Ascending aorta (tissue), 2 donors: ENCODE measurements at places on chromosomes 11 and 22.
A peak's percentile ranks its signal among the peaks of the same experiment; 100 is the strongest.

DNA sequence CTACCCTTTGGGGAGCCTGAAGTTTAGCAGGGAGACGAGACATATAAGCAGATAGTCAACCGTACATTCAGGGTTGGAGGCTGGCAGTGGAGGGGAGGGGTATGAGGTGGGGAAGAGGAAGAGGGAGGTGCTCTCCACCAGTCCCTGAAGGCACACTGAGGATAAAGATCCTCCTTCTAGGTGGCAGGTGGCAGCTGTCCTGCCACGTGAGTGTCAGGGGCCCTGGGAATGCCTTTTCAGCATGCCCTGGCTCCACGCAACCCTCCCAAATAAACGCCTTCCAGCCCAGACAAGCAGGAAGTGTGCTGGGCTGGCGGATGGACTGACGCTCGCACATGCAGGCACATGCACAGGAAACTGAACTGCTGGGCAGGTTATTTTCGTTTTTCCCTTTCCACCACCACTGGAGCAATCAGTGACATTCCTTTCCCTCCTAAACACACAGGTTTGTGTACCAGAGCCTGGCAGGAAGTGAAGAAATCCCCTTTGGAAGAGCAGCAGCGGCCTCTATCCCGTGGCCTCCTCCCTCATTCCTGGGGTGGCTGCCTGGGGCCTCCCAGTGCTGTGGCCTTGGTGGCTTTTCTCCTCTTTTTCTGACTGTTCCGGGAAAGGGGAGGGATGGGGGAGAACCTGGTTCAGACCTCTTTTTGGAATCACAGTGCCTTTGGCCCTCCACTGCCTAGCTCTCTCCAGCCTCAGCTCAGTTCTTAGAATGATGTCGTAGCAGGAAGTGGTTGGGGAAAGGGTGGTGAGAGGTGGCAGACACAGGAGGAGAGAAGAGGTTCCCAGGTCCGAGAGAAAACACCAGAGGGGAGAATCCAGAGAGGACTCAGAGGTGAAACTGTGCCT, 157.0 kb upstream of the TIMP3 start:
- peak; percentile 75 for DNase-seq

- peak; percentile 90 for DNase-seq
Observed at GRCh38 chr22:17570851-17571631, 7.7 kb downstream of the SLC25A18 start.

GRCh38 chr11:85664615-85665481, at the start of gene CREBZF:
Gene CREBZF, minus strand, starts transcription at chr11:85665129. Its CDS starts 254 bp downstream, at chr11:85664875.
- DNase-seq: peak; percentile 80

GRCh38 chr11:71998649-71999310, at the start of gene IL18BP:
Gene IL18BP, plus strand, starts transcription at chr11:71998909. Its CDS starts 1,076 bp downstream, at chr11:71999985.
- DNase-seq: no peak

DNA sequence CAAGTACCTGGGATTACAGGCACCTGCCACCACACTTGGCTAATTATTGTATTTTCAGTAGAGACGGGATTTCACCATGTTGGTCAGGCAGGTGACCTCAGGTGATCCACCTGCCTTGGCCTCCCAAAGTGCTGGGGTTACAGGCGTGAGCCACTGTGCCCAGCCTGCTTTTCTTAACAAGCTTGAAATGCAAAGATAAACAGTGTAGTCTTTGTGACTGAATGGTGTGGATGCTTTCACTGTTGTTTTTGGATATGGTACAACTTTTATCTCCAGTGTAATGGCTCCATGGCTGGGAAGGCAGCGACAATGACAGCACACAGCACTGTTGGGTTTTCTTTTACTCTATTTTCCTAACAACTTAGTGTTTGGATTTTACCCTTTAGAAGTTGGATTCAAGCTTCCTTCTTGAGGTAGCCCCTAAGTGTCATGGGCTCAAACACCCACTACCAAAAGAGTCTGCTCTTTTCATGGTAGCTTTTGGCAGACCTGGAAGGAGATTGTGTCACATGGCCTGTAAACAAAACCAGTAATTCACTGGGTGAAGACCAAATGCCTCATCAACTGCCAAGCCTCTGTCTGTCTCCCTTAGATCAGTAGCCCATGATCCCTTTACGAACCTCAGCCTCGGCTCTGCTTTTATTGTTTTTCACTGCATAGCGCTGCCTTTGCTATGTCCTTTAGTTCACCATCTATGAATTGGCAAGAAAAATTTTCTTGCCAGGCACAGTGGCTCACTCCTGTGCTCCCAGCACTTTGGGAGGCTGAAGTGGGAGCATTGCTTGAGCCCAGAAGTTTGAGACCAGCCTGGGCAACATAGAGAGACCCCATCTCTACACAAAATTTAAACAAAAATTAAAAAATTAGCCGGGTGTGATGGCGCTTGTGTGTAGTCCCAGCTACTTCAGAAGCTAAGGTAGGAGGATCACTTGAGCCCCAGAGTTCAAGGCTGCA, 6.4 kb downstream of the VPS51 start:
- DNase-seq: no peak

- DNase-seq: no peak
Observed at GRCh38 chr11:63462137-63462536, 28.8 kb downstream of the PLAAT5 start.

DNA sequence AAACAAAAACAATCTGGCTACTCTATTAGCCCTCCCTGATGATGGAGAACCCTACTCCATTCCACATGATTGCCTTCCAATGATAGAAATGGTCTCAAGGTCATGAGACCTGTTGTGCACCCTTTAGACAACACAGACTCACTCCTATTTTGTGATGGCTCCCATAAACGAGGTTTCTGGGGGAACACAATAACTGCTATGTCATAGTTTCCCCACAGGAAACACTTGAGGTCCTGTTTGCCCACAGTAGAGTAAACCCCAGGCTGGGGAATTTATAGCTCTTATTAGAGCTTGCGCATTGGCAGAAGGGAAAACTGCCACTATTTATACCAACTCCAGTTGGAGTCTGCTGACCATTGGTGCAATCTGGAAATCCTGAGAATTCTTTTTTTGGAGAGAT, 28.7 kb downstream of the MIF start:
- no peak for DNase-seq

DNA sequence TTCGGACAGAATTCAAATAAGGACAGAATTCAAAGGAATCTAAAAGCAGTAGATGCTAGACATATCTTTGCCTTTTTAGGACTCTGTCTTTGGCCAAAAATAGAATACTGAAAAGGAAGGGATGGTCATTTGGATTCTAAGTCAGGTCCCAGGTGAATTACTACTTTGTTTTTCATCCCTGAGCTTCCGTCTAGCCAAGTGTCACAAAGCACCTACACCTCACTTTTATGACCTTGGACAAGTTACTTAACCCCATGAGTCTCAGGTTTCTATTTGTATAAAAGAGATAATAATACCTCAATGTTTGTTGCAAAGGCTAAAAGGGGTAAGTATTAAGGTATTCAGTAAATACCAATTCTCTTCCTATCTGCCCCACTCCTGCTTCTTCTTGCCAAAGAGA, 7.3 kb downstream of the KIF18A start:
- DNase-seq: no peak

GRCh38 chr22:33314316-33314715, 256.1 kb upstream of the SYN3 start:
- DNase-seq: no peak

- no peak for DNase-seq
Observed at GRCh38 chr22:30803679-30804078, 109.0 kb downstream of the OSBP2 start.

DNA sequence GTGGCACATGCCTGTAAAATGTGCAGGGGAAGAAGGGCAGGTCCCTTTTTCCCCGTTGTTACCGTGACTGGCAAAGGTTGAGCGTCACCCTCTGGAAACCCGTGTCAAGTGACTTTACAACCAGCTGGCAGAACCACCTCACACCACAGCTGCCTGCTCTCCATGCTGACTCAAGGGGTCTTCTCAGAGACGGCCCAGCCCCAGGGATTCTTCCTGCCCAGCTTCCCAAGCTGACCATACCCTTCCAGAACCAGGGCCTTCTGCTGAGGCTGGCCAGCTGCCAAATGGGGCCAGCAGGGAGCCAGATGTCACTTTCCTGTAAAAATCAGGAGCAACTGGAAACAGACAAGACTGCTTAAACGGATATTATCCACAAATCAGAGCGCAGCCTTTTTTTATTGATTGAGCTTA, 6.3 kb downstream of the PC start:
- DNase-seq: no peak

GRCh38 chr11:133794205-133794604, 51.1 kb downstream of the SPATA19 start:
- no peak for DNase-seq

DNA sequence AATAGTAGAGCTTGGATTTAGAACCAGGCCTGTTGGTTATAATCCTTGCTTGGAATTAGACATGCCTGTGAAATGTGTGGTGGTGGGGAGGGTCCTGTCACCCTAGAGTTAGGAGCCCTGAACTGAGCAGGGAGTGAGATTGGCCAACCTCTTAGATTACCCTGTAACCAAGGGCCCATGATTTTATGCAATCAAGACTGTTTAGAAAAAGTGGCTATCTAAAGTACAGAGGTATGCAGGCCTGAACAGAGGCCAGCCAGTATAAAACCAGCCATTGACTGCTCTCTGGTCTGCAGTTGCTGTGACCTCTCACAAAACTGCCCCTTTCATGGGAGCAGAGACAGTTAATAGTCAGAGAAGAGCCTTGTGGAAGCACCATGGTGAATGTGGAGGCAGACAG, 36.2 kb downstream of the SERPINH1 start:
- no peak for DNase-seq

GRCh38 chr11:88474655-88475054, 137.1 kb upstream of the CTSC start:
- DNase-seq: no peak

GRCh38 chr11:28713850-28714249, 605.7 kb downstream of the METTL15 start:
- no peak for DNase-seq

DNA sequence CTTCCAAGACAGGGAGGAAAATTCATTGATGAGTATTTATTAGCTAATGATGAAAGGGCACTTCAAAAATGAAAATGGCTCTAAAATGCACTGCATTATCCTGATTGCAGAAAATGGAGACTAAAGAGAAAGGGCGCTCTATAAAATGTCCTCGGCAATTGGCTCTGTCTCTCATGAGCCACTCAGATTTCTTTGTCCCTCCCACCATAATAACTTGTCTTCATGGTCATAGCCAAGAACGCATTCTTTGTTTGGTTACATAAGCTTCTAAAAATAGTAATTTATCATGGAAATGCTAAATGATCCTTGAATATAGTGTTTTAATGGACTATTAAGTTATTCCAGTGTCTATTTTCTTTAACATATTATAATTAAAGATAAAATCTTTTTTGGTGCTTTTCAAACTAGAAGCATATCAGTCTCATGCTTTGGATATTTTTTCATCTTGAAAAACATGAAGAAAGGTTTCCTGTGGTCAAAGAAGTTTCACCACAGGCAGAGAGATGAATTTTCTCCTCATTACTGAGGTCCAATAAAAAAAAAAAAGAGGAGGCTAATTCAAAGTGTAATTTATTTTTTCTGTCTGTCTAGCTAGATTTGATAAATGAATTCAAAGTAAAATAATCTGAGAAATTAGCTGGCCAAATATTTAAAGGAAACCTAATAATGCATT, 238.1 kb upstream of the BLID start:
- DNase-seq: no peak
